Posterior vena cava (tissue), 2 donors: ENCODE measurements at places on chromosomes 13 and 19.

GRCh38 chr13:32845952-32846950, 170.0 kb upstream of the KL start:
- DNase-seq, result no peak

GRCh38 chr19:7230826-7231225, 63.4 kb downstream of the INSR start:
- peak; percentile 90 for DNase-seq

DNA sequence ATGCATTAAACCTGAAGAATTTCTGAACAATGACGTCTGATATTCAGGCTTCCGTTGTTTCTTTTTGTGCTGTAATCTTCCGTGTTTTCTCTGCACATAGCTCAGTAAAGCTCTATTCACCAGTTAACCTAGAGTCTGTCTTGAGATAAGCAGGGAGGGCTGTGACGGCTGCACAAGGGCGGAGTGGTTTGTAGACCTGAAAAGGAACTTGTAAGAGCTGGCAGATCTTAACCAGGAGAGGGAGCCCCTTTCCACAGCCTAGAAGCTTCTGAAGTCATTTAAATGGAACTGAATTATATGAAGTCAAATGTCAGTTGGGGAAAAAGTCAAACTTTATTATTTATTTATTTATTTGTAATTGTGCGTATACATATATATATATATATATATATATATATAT, 27.5 kb downstream of the DPRX start:
- no peak for DNase-seq

DNA sequence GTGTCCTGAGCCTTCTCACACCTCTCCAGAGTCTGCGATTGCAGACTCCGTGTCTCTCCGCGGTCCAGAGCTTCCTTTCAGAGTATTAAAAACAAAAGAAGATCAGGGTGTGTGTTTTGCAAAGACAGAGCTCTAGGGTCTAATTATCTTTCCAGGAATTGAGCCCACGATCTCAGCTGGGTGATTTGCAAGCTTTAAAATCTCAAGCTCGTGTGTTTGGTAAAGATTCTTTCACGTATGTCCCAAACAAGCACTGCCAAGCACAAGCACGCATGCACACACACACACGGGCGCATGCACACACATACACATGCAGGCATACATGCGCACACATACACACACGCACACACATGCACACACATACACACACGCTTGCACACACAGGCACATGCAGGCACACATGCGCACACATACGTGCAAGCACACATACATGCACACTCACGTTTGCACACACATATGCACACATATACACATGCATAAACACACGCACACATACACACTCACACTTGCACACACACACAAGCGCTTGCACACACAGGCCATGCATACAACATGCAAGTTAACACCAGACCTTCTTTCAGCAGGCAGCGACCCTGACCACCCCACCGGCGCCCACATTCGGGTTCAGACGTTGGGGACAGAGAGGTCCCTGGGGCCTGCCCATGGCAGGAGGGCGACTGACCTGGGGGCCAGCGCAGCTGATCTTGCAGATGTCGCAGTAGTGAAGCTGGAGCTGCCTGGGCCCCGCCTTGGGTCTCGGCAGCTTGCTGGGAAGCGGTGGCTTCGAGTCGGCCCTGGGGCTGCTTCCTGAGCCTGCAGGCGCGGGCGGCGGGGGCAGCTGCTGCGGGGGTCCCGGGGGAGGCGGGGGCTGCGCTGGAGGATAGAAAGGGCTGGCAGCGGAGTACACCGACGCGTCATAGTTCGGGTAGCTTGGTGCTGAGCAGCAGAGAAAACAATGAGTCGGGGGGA, 37.9 kb downstream of the ZFR2 start:
- no peak for DNase-seq

GRCh38 chr13:34139660-34140227, 321.8 kb downstream of the RFC3 start:
- DNase-seq, result no peak

GRCh38 chr19:50290011-50290410, 39.2 kb downstream of the KCNC3 start:
- no peak for DNase-seq

- no peak for DNase-seq
Measured at GRCh38 chr13:73835138-73835721, 299.0 kb downstream of the KLF12 start.

GRCh38 chr19:51576850-51577249, 5.8 kb downstream of the ZNF175 start:
- no peak for DNase-seq

DNA sequence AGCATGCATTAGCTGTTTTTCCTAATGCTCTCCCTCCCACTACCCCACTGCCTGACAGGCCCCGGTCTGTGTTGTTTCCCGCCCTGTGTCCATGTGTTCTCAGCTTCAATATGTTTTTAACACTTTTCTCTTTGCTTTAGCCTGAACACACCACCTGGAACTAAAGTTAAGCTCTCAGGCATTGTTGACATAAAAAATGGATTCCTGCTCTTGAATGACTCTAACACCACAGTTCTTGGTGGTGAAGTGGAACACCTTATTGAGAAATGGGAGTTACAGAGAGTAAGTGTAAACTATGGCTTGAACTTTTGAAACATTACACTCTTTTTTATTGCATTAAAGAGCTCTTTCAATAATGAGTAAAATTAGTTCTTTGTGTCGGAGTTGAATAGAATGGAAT, 70.1 kb downstream of the TDRD3 start:
- no peak for DNase-seq

DNA sequence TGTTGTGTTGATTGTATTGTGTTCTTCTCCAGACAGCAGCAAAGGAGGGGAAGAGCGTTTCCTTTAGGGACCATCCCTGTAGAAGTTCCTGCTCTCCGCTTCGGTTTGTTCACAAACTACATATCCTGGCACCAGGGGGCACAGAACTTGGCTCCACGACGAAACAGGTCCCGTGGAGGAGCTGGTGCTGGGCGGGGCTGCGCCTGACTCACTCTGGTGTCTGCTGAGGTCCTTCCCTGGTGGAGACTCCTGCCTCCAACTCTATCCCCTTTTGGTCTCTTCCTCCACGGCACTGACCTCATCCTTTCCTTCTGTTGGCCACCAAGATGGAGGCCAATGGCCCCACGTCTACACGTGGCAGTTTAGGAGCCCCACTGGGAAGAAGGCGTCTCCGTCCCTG, 14.7 kb downstream of the TMPRSS9 start:
- DNase-seq, result no peak

DNA sequence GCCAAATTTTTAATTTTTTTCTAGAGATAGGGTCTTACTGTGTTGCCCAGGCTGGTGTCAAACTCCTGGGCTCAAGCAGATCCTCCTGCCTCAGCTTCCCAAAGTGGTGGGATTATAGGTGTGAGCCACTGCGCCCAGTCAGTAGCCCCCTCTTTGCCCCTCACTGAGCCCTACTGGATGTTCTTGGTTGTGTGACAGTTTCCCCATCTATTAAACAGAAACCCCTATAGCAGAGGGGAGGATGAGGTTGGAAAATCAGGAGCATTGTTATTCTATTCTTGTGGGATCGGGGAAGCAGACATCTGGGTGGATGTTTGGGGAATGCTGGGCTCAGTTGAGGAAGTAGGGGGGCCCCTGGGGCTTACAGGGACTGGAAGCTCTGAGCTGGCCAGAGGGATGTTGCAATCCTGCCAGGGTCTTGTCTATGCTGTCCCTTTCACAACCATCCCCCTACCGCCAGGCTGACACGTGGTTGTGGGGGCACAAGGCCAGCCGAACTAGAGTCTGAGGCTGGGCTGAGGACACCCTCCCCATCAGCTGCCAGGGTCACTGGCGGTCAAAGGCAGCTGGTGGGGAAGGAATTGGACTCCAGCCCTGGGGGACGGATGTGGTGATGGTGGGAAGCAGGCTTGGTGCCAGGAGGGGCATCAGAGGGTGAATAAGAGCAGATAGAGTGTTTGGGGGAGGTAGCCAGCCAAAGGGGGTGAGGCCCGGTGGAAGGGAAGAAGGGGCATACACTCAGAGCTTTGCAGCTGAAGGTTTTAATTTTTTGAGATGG, 10.9 kb downstream of the APOC1 start:
- DNase-seq, result peak; percentile 92

DNA sequence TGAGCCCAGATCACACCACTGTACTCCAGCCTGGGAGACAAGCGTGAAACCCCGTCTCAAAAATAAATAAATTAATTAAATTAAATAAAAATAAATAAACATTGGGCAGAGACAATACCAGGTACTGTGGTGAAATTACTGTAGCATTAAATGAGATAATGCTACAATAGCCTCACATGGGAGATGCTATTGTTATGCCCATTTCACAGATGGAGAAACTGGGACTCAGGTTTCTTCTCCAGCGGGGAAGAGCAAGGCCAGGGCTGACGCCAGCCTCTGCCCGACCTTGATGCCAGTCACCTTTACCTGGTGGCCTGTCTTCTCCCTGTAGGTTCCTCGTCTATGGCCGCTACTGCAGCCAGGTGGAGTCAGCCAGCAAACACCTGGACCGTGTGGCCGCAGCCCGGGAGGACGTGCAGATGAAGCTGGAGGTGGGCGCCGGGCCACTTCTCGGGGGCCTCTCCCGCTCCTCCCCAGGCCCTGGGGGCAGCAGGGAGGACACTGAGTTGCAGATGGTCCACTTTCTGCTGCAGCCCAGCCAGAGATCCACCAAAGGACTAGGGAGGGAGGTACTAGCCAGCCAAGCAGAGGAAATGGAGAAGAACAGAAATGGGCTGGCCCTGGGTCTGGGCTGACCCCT, 53.9 kb downstream of the VAV1 start:
- peak; percentile 79 for DNase-seq

- DNase-seq, result no peak
Measured at GRCh38 chr13:30037766-30038165, 187.3 kb upstream of the UBL3 start.

DNA sequence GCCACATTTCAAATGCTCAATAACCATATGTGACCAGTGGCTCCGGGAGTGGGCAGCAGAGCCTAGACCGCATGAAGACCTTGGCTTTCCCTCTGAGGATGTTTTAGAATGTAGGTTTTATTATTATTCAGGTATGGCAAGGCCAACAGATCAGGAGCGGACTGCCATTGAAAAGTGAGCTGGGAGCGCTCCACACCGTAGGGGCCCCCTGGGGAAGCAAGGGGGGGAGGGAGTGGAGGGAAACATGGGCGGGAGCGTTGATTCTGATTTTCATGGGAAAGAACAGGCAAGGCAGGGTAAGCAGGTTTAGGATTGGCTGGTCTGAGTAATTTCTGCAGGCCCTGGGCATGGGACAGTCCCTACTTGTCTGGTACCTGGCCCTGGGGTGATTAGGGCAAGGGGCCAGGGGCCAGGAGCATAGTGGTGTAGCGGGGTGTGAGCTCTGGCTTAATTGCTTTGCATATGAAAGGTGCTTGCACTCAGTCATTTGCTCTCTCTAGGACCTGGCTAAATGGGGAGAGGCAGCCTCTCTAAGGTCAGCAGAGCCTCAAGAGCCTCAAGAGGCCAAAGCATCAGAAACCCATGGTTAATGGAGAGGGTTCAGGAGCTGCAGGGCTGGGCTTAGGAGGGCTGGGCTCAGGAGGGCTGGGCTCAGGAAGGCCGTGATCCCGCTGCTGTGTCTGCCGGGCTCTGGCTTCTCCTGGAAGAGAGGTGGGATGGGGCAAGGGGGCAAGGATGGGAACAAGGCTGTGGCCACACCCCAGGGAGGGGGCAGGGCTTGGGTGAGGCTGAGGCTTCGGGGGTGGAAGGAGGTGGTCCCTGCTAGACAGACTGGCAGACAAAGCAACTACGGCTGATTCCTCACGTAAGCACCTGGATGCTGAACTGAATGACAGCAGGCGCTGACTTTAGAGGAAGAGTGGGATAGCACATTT, 82.0 kb upstream of the WASF3 start:
- DNase-seq, result no peak

DNA sequence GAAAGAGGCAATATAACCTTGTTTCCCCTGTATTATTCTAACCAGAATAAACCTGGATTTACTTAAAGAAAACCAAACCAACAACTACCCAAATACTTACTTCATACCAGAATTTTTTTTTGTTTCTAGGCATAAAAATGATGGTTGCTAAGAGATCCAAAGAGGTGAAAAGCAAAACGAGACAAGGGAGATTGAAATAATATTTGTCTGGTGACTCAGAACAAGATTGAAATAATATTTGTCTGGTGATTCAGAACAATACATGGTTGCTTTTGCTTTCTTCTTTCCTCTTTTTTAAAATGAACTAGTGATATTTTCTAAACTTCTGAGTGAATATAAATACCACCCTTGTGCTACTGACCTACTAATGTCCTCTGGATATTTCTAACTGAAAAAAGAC, 592.9 kb downstream of the KCTD12 start:
- no peak for DNase-seq

- no peak for DNase-seq
Measured at GRCh38 chr19:2476451-2477140, 669 bp downstream of the GADD45B start.

GRCh38 chr19:29367791-29368222, 154.9 kb upstream of the UQCRFS1 start:
- no peak for DNase-seq

GRCh38 chr13:46035066-46035465, 17.5 kb downstream of the ZC3H13 start:
- DNase-seq, result no peak

DNA sequence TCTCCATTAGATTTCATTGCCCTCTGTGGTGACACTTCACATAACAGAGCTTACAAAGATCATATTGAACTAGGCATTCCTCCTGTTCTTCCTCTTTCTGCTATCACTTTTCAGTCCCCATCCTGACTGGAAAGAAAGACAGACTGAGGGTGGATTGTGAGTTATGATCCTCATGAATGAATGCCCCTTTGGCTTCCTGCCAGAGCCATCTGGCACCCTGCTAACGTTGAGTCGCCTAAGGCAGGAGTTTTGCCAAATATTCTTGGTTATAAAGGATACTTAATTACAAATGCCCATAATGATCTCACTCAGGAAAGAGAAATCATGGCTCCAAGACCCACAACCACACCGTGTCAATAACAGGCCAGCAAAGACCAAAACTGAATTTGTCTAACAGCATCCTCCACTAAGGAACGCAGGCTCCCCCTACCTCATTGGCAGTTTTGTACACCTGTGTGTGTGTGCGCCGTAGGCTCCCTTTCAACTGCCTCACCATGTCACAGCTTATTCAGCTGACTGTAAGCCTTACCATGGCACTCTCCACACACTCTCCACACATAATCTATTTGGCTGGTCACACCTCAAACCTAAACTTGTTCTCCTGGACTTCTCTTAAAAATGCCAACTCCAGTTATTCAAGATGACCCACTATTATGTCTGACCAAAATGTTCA, 15.5 kb downstream of the ZNF211 start:
- DNase-seq, result no peak

DNA sequence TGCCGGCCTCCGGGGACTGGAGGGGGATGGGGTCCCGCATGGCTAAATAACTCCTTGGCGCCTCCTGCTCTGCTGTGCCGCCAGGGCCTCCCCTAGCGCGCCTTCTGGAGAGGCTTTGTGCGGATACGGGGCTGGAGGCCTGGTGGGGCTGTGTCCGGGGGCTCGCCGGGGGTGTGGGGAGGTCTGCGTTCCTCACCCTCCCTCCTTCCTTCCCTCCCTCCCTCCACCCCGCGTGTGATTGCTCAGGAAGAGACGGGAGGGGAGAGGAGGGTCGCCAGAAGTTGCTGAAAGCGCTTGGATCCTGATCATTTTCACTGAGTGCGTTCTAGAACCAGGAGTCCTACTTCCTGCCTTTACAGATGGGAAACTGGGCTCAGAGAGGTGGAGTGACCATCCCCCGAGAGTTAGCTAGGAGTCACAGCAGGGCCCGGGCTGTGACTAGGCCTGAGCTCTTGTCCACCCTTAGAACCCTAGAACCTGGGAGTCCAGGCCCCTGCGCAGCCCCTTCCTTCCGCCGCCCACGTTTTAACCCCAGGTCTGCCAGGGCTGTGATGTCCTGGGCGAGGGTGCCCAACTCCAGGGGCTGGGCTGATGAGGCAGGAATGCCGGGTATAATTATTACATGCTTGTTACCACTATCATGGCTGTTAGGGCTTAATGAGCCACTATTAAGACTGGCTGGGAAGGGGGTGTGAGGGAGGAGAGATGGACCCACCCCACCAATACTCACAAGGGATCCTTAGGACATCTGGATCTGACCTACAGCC, 782 bp upstream of the JUND start:
- no peak for DNase-seq
